NCI-H146 (cell line): ENCODE measurements at places on chromosomes 13 and 19.
A peak's percentile ranks its signal among the peaks of the same experiment; 100 is the strongest.

- no peak for DNase-seq
Observed at GRCh38 chr13:67366533-67366932, 136.4 kb upstream of the PCDH9 start.

- peak; percentile 29 for DNase-seq
Observed at GRCh38 chr13:45799451-45799850, 52.1 kb downstream of the SIAH3 start.

- DNase-seq, result no peak
Observed at GRCh38 chr19:50723069-50723468, at the start of gene CLEC11A. CLEC11A (plus strand) TSS chr19:50723364; CDS start chr19:50723526, 162 bp downstream.

GRCh38 chr19:3145909-3146676, 10.3 kb downstream of the GNA15 start:
- DNase-seq, result no peak
